ENCODE measurements at places on chromosomes 12 and 14.

DNA sequence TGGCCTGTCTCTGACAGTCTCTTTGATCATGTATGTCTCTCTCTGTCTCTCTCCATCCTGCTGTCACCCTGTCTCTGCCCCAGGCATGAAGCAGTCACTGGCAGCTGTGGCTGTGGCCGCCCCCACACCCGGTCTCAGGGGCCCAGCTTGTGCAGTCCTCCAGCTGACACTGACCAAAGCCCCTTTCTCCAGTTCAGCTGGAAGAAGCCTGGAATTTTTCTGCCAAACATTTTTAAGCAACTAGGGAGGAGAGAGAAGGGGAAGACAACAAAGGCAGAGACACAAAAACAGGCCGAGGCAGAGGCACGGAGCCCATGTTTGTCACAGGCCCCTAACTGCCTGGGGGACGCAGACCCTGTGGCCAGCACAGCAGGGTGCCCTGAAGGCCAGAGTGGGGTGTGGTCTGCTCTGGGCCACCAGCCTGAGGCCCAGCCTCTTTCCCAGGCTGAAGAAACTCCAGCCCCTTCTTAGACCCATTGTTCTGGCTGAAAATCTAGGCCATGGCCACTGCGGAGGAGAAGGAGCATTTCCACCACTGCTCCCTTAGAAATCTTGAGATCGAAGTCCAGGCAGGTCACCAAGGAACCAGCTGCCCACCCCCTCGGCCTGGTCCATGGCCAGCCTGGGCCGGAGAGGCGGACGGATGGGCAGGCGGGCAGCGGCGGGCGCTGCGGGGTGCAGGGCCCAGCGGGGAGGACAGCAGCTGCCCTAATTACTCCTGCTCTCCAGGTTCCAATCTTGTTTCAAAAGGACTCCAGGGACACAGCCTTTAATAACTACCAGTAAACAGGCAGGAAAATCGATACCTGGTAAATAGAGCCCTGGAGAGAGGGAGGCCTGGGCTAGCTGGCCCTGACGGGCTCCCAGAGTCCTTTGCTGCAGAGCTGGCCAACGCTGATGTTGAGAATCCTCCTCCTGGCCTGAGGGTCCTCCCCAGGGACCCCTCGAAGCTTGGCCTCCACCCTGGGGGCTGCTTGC is 14.9 kb downstream of the DTX1 start:
- DNase-seq = no peak

DNA sequence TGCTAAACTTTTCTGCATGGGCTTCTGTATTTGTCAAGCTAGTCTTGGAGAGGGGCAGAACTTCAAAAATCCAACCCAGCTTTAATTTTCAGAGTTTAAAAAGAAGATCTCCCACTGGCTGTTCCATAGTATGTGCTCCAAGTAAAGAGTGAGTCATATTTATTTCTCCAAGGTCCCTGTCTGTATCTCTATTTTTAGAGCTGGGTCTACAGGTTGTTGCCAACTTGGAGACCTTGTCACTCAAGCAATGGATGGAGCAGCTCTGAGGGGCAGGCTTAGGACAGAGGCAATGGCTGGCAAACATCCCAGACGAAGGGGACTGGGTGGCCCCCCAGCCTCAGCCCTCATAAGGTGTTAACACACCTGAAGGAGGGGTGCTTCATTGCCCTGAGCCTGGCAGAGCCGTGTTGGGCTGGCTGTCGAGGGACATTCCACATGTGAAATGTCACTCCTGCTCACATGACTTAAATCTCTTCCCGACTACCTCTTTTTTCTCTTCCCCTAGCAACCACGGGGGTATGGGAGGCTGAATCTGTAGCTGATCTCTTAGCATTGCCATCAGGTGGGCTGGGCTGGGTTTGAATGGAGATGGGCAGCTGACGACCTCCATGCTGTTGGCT is 103.1 kb downstream of the SMOC1 start:
- DNase-seq = no peak

- no peak for DNase-seq
Measured at GRCh38 chr12:103249607-103250006, 246.2 kb downstream of the C12orf42 start.

DNA sequence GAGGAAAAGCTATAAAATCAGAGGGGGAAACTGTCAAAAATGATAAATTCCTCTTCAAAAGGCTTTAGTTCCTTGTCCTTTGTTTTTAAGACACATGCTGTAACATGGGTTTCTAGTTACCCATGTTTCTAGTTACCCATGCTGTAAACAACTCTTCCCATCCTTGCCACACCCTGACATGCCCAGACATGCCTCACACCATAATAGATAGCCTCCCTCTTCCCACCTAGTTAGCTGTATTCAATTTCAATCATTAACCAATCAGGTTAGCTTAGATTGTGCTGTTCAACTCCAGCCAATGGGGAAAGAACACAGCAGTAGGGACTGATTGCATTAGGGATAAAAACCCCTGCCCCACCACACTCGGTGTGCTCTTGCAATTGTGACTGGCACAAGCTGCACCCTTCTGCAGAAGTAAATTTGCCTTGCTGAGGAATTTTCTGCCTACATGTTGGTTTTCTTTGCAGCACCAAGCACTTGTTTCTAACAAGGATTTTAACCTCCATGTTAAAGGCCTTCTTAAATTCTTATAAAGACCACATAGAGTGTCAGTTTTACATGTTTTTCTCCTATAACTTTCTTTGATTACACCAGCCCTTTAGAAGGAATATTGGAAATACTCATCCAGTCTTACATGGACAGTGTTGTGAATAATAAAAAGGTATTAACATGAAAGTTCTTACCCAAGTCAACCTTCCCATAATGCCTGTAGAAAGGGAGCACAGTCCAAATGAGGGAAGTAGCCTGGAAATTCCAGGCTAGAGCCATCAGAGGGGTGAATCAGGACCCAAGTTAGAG is 32.5 kb upstream of the LALBA start:
- no peak for DNase-seq

DNA sequence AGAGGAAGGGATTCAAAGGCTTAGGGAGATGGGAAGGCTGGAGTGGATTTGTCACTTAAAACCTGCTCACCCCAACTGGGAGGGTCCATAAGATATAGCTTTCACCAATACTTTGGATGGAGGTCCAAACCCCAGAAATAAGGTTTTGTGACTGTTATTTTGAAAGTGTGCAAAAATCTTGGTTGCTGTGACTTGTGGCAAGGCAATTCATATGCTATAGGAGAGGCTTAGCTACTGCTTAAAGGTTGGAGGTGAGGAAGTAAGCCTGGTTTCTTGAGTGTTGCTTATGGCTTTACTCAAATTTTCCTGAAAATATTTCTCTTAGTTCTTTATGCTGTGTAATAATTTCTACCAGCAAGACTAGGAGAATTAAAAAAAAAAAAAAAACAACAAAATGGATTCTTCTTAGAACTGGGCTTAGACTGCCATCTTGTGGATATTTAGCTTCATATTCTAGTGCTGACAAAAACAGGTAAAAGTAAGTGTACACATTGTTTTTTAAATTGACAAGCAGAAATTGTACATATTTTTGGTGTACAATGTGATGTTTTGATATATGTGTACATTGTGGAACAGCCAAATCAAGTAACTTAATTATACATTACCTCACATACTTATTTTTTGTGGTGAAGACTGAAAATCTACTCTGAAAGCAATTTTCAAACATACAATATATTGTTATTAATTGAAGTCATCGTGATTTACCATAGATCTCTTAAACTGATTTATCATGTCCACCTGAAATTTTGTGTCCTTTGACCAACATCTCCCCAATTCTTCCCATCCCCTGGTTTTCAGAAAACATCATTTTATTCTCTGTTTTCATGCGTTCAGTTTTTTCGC is 23.0 kb downstream of the PDE6H start:
- DNase-seq = no peak

DNA sequence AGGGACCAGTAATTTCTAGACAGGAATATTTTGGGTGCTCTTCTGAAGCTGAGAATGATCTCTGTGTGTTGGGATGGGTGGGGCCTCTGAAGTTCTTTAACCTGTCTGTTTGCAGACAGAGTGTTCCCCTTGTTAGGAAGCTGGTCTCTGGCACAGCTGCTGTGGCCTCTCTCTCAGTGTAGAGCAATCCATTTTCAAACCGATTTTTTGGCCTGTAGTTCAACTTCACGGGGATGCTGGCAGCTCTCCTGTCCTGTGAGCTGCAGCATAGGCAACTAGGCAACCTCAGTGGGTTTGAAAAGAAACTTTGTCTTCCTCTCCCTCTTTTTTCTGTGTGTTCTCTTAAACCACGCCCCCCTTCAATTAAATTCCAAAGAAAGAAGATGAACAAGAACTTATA is 69.1 kb downstream of the SMOC1 start:
- no peak for DNase-seq

GRCh38 chr14:89992273-89992672 is 36.5 kb downstream of the TDP1 start:
- no peak for DNase-seq

DNA sequence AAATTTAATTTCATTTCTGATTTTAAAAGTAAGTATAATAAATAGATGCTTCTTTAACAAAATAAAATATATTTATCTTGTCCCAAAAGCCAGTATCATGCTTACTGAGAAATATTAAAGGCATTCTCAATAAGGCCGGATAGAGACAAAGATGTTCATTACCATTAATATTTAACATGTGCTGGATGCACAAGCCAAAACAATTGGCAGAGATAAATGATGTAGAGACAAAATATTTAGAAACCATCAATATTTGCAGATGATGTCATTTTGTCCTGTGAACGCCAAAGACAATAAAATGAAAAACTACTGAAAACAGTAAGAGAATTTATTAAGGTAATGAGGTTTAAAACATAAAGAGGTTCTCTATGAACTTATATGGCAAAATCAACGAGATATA is 313.5 kb downstream of the ITPR2 start:
- DNase-seq = no peak

DNA sequence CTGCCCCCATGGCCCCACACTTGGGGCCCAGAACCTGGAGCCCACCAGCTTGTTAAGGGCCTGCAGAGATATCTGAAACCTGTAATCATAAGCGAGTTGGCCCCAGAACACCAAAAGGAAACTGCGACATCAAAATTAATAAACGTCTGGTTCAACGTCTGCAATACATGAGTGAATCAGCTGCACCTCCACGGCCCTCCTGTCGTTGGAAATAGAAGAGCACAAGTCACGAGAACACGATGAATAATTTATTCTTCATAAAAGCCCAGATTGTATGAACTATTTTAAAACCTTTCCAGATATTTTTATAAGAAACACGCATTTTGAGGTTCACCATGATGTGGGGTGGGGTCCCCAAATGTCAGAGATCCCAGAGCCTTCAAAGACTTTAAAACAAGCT is 9.7 kb upstream of the CMKLR1 start:
- DNase-seq = no peak

- peak; percentile 69 for DNase-seq
Measured at GRCh38 chr12:130872179-130873096, 572 bp downstream of the RAN start.

DNA sequence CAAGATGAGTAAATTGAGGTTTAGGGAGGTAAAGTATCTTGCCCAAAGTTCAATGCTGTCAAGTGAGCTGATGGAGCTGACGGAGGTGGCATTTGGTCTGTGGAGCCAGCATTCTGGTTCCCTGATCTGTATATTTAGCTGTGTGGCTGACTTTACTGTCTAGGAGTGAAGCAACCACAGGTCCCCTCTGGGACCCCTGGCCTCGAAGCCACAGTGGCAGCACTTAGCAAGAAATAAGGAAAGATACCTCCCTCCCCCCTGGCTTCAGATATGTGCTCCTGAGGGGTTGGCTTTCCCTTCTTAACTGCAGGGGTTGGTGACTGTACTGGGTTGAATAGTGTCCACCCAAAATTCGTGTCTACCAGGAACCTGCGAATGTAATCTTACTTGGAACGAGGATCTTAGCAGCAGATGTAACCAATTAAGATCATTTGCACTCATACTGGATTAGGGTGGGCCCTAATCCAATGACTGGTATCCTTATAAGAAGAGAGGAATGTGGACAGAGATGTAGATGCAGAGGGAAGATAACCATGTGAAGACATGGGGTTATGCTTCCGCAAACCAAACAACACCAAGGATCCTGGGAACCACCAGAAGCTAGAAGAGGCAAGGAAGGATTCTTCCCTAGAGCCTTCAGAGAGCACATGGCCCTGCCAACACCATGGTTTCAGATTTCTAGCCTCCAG is 2.0 kb upstream of the ACVR1B start:
- DNase-seq = no peak

- DNase-seq = no peak
Measured at GRCh38 chr14:95192311-95192710, 35.0 kb upstream of the DICER1 start.

DNA sequence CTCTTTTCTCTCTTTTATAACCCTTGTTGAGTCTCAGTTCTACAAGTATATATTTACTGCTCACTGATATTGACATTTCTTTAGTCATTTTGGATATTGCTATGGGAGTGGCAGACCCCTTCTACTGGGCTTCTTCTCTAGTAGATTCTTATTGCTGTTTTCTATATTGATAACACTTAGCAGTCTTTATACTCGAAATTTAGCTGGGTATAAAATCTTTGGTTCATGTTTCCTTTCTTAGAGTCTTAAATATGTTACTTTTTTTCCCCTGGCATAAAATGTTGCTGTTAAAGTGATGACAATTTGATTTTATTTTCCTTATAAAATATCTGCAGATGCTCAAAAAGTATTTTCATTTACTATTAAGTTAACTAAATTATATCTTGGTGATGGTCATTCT is 32.6 kb downstream of the VRK1 start:
- no peak for DNase-seq

DNA sequence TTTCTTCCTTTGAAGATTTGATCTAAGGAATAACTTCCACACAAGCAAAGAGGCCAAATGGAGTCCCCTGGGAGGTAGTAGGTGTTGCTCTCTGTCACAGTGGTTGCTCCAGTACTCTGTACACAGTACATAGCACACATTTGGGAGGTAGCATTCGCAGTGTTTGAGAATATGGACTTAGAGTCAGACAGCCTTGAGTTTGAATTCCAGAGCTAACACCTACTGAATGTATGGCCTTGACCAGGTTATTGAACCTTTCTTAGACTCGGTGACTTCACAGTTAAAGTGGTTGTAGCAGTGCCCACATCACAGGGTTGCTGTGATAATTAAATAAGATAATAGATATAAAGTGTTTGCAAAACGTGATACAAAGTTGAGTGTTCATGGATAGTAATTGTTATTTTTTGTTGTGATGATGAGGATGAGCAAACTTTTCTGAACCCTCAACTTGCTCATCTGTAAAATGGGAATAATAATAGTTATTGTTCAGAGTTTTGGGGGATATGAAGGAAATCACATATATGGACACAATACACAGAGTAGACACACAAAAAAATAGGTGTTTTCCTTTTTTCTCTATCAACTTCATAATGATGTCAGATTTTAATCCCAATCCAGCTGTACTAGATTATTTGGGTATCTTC is 271.6 kb upstream of the CRY1 start:
- no peak for DNase-seq

DNA sequence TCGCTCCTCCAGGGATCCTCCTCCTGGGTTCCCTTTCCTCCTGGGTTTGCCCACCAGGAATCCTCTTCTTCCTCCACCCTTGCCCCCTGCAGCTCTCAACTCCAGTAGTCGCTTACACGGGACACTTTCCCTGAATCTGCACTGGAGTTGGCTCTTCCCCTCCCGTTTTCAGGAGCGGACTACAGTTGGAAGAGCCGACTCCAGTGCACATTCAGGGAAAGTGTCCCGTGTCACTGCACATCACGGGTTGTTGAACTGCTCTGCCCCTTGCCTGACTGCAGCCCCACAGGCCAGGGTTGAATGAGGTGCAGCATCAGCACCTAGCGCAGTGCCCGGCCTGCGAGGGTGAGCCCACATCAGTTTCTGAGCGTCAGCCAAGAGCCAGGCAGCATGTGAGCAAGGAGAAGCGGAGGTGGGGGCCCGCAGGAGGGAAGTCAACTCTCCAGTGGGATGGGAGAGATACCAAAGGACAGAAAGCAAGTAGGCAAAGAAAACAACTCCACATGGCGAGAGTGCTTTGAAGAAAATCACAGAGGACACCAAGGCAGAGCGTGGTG is 13.1 kb downstream of the RAPGEF3 start:
- DNase-seq = no peak
